ENCODE measurements at places on chromosomes 6 and 20. TPM values are rescaled to one million over a fixed set of nuclear protein-coding genes. Genes with fewer than 3 reads are reported as not detected.

The GHRH gene
- total RNA-seq, result not detected

The LAMP5 gene
- total RNA-seq, result 36.8 TPM

The PHACTR1 gene
- total RNA-seq, result 209 TPM

The CYB5R4 gene
- 20.5 TPM for total RNA-seq

The EIF6 gene
- 54.8 TPM for total RNA-seq

The C20orf204 gene
- 2.0 TPM for total RNA-seq

The PGC gene
- not detected for total RNA-seq

DNA sequence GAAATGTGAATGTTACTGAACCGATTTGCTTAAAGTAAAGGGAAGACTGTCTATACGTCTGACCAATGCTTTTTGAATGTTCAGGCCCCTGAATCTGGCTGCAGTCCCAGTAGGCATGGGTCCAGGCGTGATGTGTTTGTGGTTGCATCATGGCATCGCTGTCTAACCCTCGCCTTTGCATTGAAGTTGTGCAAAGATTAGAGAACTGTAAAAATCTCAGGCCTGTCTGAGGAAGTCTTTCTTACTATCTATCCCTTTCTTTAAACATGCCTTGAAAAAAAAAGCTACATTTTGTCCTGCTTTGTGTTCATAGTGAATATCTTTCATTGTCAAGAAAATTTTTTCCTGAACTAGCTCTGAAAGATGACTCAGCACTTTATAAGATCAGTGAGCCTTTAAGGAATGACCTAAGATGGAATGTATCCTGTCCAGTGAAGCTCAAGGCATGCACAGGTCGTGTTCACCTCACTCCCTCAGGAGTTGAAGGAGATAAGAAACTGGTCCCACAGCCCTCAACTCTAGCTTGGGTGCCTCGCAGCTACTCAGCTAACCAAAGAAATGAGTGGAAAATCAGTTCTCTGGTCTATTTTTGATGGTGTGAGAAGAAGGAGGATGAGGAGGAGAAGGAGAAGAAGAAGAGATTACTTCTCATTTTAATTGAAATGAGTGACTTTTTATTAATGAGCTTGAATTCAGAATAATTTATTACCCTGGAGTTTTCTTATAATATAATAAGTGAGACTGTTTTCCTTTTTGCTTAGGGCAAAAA, 48.6 kb downstream of the TPD52L1 start:
- no peak for DNase-seq

DNA sequence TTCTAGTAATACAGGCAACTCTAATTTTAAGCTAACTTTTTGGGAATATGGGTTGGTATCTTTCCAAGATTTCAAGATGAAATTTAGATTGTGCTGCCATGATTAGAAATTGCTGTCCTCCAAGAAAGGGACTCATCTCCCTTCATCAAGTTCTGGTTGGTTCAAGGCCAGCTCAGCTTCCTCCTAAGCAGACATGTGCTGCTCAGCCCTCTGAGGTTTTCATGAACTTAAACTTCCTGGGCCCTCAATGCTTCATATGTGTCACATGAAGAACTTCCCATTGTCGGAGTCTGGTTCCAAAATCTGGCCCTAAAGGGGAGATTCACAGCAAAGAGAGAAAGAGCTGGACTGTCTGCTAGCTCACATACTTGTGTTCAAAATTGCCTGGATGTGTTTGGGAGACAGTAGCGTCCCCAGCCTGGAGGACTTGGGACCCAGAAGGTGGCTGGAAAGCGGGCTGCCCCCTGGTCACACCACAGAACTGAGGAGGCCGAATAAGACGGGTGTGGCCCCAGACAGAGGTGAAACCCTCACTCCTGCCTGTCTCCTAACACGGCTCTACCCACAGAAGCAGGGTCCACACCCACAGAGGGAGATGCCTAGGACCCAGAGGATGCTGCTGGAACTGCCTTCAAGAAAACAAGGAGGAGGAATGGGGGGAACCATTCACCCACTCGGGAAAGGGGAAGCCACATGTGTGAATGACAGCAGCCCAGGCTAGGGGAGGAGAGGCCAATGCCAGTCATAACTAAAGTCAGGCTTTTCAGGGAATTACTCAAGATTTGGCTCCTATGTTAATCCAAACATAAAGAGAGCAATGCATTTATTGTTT, 54.3 kb upstream of the GPR31 start:
- no peak for DNase-seq

- no peak for DNase-seq
These were observed 32.5 kb downstream of the VSTM2L start for GRCh38 chr20:37935435-37935834.

GRCh38 chr20:19427913-19428312, 215.5 kb downstream of the SLC24A3 start:
- no peak for DNase-seq

GRCh38 chr6:149140137-149140909, 177.2 kb upstream of the TAB2 start:
- DNase-seq, result no peak

DNA sequence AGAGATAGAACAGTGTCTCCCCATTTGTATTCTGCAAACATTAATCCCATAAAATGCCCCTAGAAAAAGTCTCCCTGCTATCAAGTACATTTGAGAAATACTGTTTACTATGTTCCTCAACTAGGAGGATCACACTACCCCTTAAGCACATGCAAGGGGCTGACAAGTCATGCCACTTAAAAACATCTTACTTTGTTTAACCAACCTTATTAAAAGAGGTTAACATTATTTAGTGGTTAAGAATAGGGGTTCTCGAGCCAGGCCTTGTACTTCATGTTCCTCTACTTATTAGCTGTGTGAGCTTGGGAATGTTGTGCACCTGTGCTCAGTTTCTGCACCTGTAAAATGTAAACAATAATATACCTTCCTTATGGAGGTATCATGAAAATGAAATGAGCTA, 113.7 kb downstream of the UBE3D start:
- no peak for DNase-seq

GRCh38 chr20:21968486-21968885, 263.0 kb downstream of the PAX1 start:
- DNase-seq, result no peak

DNA sequence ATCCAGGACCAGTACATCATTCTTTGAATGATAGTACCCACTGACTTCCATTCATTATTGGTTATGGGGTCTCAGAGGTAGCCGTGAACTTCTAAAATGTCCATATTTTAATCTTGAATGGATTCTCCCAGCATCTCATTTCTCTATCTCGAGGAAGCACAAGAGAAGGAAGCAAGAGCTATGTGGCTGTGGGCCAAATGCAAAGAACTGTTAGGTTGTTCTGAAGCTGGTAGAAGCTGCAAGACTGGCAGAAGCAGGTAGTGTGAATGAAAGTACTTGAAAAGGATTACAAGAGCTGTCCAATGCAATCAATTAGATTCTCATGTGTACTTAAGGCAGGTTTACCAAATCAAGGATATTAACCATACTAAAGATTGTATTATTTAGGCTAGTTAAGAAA, 1131.8 kb downstream of the GRIK2 start:
- DNase-seq, result peak; percentile 15

DNA sequence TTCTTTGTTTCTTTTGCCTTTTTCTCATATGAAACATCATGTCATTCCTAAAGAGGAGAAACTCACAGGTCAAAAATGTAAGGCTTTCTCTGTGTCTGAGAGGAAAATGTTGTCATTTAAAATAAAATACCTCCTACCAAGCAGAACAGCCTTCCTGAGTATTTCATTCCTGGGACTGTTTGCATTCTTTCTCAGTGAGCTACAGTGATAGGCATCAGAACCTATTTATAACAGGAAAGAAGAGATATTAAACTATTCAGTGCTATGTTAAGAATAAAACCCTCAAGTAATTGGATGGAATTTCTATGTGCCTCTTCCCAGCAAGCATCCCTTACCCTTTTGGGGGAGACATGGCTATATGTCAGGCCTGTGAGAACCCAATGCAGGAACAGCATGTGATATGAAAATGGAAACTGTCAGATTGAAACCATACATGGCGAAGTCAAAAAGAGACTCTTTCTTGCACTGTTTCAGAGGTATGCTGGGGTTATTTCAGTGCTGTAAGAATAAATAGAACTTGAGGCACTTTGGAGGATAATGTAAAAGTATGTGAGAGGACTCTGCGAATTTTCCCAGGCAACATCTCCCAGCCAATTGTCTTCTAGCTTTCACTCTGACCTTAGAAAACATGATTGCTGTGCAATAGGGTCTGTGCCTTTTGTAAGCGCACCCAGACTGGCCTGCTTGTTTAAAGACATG, 133.8 kb upstream of the CCN2 start:
- DNase-seq, result no peak

- no peak for DNase-seq
These were observed 24.9 kb downstream of the DEFB125 start for GRCh38 chr20:112396-112795.

GRCh38 chr6:138092686-138093085, 14.5 kb downstream of the PERP start:
- no peak for DNase-seq
